ENCODE measurements at places on chromosomes 3 and 15. TPM values are rescaled to one million over a fixed set of nuclear protein-coding genes. Genes with fewer than 3 reads are reported as not detected.

FSD2 gene
- total RNA-seq, result not detected

ARHGAP31 gene
- total RNA-seq, result 8.8 TPM

GRCh38 chr3:124714223-124714853 lies 15.9 kb upstream of the UMPS start:
- DNase-seq, result no peak

- DNase-seq, result peak; percentile 18
These were observed 9.4 kb upstream of the RPL24 start for GRCh38 chr3:101695779-101696372.

- peak; percentile 17 for DNase-seq
These were observed 1.3 kb downstream of the ATXN7 start for GRCh38 chr3:63864965-63865327.

- no peak for DNase-seq
These were observed 53.7 kb downstream of the CHSY1 start for GRCh38 chr15:101198031-101198575.

DNA sequence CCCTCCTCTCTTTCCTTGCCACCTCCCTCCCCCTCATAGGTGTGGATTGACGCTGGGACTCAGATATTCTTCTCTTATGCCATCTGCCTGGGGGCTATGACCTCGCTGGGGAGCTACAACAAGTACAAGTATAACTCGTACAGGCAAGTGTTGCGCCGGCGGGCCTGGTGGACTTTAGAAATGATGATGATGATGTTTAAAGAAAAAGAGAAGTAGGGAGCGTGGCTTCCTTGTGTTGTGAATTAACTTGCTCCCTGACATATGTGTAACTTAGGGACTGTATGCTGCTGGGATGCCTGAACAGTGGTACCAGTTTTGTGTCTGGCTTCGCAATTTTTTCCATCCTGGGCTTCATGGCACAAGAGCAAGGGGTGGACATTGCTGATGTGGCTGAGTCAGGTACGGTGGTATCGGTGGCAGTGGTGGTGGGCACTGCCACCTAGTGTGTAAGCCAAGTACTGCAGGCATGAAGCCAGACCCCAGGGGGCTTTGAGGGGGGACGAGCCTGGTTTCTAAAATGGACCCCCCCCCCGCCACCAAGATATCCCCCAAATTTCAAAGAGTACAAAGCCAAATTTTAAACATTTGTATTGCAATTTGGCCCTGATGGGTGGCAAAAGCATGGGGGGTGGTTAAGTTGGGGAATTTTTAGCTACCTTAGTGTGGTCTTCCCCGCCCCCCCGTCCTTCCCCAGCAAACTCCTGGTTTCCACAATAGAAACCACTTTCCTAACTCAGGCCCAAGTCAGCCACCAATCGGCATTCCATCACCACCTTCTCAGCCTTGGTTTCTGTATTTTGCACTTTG lies 65.6 kb downstream of the SLC6A6 start:
- DNase-seq, result peak; percentile 31

- DNase-seq, result no peak
These were observed 23.7 kb downstream of the ESYT3 start for GRCh38 chr3:138457863-138458735.

DNA sequence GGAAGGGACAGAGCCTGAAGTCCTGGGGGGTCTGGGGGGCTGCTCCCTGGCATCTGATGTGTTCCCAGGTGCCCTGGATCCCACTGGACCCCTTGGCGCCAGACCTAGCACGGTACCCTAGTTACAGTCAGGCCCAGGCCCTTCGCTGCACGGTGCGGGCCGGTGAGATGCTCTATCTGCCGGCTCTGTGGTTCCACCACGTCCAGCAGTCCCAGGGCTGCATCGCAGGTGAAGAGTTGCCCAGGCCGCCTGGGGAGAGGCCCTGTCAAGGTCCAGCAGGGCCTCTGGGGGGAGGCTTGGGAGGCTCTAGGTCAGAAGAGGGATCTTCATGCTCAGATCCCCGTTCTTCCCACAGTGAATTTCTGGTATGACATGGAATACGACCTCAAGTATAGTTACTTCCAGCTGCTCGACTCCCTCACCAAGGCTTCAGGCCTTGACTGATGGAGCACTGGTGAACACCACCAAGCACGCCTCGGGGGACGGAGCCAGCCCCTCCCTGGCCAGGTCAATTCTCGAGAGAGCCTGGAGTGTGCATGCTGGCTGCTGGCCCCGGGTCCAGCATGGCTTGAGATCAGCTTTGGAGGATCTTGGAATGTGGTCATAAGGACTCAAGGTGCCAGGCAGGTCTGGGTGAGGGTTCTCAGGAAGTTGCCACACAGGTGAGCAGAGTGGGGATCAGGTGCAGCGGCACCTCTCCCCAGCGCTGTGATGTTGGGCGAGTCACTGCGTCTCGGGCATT lies 1.8 kb upstream of the PLA2G4B start:
- no peak for DNase-seq
